ENCODE measurements at places on chromosomes 16 and 17.

DNA sequence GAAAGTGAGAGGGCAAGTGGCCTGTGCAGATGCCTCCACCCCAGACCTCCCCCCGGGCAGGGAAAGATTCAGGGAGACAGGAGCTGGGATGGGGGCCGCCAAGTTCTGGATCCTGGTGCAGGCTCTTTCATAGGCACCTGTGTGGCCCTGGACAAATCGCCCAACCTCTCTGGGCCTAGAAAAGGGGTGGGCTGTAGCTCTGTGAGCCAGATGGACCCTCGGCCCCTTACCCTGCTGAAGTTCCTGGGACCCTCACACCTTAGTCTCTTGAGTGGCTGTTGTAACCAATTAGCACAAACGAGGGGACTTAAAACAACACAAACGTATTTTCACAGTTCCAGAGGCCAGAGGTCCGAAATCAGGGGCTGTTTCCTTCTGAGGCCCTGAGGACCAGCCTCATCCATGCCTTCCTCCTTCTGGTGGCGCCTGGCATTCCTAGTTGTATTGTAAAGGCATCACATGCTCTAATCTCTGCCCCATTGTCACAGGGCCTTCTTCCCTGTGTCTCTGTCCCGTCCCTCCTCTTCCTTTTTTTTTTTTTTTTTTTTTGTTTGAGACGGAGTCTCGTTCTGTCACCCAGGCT, 352.6 kb downstream of the SEC14L1 start:
- no peak for DNase-seq

- no peak for DNase-seq
Observed at GRCh38 chr16:80046261-80046660, 445.7 kb upstream of the MAF start.

DNA sequence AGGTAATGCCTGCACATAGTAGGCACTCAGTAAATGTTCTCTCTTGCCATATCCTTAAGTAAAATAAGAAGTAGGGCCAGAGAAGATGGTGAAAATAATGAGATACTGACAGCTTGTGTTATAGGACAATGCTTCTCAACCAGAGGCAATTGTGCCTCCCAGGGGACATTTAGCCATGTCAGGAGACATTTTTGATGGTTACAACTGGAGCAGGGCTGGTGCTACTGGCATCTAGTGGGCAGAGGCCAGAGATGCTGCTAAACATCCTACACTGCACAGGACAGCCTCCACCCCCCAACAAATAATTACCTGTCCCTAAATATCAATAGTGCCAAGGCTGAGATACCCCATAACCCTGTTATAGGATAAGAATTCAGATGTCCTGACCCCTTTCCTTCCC, 1.7 kb downstream of the RAD51D start:
- DNase-seq: peak; percentile 25

GRCh38 chr17:57062865-57063264, 22.2 kb upstream of the AKAP1 start:
- no peak for DNase-seq

- DNase-seq: no peak
Observed at GRCh38 chr16:78589331-78589730, 489.9 kb downstream of the WWOX start.

GRCh38 chr16:53773881-53774280, 69.9 kb downstream of the FTO start:
- DNase-seq: no peak

DNA sequence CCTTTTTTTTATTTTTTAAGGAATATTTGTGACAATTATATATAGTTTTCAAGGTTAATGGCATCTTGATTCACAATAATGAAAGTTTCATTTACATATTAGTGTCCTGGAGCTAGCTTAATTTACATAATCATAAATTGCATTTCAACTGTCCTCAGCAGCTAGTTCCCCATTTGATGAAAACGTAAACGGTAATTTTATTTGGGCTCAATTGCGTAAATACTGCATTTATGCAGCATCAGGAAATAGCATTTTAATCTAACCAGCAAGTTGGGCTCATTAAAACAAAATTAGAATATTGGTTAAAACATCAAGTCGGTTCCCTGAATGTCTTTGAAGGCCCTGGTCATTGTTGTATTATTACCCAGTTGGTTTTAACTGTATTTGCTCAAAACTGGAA, 136.8 kb upstream of the CDH5 start:
- DNase-seq: no peak

GRCh38 chr17:44400226-44400847, 10.9 kb upstream of the ITGA2B start:
- DNase-seq: no peak

DNA sequence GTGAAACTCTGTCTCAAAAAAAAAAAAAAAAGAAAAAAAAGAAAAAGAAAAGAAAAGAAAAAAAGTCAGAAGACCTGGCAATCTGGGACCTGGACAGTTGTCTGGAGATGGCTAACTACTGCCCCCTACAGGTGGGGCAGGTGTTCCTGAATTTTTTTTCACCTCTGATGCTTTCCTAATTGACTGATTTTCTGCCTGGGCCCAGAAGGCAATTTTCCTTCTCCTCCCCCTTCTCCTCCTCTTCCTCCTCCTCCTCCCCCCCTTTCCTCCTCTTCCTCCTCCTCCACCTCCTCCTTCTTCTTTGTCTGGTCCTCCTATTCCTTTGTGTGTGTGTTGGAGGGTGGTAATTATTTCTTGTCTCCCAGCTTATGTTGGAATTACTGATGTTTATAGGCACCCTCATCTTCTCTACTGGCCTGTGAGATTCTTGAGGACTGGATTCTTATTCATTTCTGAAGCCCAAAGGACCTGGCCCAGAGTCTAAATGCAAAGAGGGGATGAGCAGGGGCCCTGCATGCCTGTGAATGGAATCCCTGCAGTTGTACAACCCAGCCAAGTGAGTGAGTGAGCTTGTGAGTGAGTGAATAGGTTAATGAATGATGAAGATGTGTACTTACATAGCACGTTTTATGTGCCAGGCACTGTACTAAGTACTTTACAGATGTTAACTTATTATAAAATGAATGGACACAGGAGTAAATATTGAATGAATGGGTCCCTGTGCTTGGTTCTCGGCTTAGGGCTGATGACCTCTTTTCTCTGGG, 26.9 kb downstream of the IRX5 start:
- DNase-seq: no peak

DNA sequence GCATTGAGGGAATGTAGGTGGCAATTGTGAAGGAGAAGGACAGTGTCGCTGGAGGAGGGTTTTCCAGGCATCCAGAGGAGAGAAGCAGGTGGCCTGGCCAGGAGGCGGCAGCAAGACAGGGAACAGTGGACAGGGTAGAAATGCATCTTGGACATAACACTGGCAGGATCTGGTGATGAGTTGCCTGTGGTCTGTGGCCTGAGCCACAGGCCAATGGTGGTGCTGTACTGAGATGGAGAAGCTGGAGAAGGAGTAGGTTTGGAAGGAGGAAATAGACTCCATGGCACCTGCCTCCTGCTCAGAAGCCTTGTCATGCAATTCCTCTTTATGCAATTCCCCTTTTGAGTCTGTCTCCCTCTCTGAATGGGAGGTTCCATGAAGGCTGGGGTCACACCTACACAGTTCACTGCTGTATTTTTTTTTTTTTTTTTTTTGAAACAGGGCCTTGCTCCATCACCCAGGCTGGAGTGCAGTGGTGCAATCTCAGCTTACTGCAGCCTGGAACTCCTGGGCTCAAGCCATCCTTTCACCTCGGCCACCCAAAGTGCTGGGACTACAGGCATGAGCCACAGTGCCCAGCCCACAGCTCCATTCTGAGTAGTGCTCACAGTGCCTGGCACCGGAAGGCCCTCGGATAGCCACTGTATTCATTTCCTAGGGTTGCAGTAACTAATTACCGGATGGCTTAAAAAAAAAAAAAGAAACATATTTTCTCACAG, 13.5 kb upstream of the CACNG4 start:
- no peak for DNase-seq

- DNase-seq: no peak
Observed at GRCh38 chr17:16459855-16460550, 32.0 kb downstream of the LRRC75A start.

GRCh38 chr17:68509141-68510057, 2.8 kb upstream of the PRKAR1A start:
- no peak for DNase-seq

DNA sequence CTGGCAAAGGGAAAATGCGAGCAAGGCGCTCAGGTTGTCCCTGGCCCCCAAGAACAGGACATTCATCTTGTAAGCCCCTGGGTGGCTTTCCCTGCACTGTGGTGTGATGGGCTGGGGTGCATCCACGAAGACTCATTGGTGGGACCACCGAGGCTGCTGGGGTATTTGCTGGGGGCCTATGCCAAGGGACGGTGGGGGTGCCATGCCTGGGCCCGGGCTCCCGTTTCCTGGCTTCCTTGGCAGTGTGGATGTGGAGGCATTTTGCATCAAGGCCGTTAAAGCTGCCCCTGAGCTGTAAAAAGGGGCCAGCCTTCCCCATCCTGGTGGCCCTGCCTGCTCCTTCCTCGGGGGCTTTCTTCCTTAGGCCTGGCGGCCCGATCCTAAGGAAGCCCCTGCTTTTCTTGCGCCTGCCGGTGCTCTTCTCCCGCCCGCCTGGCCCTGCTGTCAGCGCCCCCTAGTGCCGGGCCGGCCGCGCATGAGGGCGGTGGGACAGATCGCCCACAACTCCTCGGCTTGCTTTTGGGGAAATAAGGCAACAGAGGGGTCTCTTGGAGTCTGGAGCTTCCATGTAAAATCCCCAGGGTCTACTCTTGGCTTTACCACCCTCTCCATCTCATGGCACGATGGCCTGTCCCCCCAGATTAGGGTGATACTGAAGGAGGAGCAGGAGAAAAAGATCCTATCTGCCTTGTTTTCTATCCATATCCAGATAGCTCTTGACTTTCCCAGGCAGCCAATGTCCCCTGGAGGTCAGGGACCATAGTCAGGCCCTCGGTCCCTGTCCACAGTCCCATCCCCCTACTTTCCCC, 9.8 kb upstream of the TBX2 start:
- no peak for DNase-seq

DNA sequence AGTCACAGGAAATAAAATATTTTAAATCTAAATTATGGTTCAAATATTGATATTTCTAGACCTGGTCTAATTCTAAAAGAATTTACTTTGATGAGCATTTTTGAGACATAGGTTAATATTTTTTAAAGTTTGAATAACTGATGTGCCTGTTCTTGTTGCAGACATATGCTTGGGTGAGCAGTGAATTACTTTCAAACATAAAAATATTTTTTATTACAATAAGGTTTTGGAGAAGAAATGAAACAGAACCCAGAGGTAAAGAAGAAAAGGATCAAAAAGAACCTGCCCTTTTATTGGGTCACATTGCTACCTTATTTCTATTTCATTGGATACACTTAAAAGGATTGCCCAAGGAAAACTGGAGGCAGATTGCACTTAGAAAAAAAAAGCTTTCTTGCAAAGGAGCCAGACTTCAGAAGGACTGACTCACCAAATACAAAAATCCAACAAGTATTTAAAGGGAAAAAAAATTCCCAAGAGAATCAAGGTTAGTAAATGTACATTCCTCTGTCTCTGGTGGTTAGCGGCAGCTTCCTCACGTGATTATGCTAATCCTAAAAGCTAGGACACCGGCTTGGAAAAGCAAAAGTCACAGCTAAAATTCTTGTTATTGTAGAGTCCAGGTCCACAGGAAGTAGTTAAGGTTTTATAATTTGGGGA, 18.5 kb downstream of the ENPP7 start:
- DNase-seq: peak; percentile 33

DNA sequence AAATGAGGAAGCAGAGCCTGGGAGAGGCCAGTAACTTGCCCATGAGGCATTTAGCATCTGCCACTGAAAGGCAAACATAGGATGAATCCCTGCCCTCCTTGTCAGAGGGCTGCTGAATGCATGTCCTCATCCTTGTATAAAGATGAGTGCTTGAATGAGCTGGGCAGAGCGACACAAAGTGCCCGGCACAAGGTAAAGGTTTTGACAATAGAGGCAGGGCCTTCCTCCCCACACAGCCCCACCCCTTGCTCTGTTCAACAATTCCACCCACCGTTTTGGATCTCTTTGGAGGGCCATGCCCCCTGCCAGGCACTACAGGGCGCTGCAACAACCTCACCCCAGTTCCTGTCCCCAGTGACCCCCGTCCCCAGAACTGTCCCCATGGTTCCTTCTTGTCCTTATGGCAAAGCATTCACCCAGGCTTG, 1.4 kb upstream of the KRT19 start:
- no peak for DNase-seq

Measured in stromal cell of bone marrow (primary cell).